NCI-H187 (cell line): ENCODE measurements at places on chromosomes 5 and 9.
A peak's percentile ranks its signal among the peaks of the same experiment; 100 is the strongest.

DNA sequence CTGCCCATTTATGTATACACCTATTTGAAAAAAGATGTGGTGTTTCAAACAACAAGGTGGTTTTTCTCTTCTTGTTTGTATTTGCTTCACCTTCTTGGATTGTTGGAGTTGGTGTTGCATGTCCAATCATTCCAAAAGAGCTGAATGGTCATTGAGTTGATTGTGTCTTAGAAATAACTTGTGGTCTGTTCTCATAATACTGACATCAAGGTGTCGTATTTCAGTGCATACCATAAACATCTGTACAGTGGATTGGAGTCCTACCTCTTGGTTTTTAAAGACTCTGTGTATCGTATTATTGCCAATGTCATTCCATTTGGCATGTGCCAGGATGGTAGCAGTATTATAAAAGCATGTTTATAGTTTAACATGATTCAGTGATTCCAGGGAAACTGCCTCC is 73.2 kb downstream of the TRIO start:
- DNase-seq, result no peak

- DNase-seq, result no peak
Observed at GRCh38 chr9:98057138-98057799, 737 bp downstream of the NANS start.

- no peak for DNase-seq
Observed at GRCh38 chr9:35285731-35286130, 123.9 kb downstream of the UNC13B start.

GRCh38 chr9:128128836-128129590 is 1.5 kb upstream of the PTGES2 start:
- DNase-seq, result no peak

DNA sequence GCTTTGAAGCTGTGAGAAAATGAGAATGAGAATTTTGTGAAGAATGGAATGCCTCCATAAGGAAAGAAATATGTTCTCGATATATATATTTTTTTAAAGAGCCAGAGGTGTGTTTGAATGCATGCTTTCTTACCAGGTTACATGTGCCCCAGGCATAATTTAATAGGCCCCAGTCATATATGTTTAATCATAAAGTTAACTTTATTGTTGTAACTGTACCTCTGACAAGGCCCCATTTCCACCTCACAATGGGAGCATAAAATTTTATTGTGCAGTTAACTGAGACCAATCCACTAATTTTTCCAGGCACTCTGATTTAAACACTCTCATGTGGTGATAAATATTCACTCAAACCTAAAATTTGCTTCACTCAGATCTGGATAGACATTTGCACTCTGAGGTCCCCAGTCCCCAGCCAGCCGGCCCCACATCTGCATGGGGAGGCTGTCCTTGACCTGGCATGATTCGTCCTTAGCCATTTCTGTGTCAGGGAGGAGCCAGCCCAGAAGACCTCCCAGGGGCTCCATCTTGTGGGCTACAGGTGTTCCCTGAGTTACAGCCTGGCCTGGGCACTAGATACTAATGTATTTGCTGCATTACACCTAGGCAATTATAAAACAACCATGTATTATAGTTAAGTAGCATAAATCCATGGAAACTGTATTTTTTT is 245.8 kb downstream of the MTRR start:
- DNase-seq, result no peak

GRCh38 chr9:137689745-137690529 is 71.1 kb downstream of the EHMT1 start:
- no peak for DNase-seq

- no peak for DNase-seq
Observed at GRCh38 chr9:137456061-137456863, 2.9 kb downstream of the NSMF start.

DNA sequence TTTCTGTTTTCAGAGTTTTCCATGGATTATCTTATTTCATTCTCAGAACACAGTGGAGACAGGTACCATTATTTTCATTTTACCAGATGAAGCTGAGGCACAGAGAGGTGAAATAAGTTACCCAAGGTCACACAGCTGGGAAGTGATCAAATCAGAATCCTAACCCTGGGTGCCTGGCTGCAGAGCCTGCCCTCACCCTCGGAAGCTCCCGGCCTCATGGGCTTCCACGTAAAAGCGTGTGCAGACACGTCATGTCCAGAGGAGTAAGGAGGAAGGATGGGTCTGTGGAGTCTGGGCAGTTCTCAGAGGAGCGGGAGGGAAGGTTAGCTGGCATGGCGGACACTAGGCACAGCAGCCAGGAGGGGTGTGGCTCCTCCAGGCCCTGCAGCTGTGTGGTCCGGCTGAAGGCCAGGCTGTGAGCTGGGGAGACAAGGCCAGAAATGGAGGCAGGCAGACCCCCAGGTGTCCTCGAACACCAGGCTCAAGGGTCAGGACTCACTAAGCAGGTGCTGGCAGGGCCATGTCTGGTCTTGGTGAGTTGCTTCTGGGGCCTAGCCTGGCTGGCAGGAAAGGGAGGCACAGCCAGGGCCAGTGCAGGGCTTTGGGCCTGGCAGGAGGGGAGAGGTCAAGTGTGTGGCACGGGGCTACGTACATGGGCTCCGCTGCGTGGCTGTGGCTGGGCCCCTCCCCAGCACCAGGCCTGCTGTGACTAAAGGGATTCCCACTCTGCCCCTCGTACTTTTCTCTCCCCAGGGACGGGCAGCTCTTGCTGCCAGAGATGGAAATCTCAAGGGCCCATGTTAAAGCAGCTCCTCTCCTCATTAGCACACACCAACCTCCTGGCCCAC is 5.6 kb downstream of the TBC1D9B start:
- DNase-seq, result no peak

DNA sequence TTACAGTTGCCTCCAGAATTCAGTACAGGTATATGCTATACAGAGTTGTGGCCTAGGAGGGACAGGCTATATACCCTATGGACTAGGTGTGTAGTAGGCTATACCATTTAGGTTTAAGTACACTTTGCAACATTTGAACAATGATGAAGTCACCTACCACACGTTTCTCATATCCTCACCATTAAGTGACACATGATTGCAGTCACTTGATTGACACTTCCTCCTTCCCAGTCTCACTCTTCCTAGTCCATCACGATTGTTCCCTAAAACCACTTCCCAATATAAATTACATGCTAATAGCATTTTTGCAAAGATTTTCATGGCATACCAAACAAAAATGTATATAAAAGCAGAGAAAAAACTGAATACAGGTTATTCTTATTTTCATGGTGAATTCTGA is 312.2 kb downstream of the EPB41L4A start:
- DNase-seq, result no peak

- DNase-seq, result no peak
Observed at GRCh38 chr9:130536701-130537107, 42.7 kb upstream of the FUBP3 start.

GRCh38 chr5:4551034-4551433 is 589.1 kb upstream of the ADAMTS16 start:
- peak; percentile 17 for DNase-seq

- no peak for DNase-seq
Observed at GRCh38 chr5:154937186-154937717, 759 bp downstream of the GEMIN5 start.

- no peak for DNase-seq
Observed at GRCh38 chr9:92324889-92325268, 271 bp downstream of the NOL8 start.

- DNase-seq, result no peak
Observed at GRCh38 chr5:134553821-134554267, 28.4 kb downstream of the JADE2 start.

DNA sequence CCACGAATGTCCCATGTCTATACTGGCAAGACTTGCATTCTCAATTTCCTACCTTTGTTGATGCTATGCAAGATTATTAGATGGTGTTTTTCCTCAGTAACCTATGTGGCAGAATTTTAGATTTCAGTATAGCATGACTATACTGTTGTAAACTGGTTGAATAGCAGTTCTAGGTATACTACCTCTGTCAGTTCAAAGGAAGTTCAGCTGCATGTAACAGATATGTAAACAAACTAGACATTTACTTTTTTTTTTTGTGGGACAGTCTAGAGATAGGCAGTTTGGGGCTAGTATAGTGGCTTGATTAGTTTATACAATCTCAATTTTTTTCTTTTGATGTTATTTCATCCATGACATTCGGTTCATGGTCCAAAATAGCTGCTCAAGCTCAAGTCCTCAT is 97.6 kb upstream of the GRIN3A start:
- no peak for DNase-seq

DNA sequence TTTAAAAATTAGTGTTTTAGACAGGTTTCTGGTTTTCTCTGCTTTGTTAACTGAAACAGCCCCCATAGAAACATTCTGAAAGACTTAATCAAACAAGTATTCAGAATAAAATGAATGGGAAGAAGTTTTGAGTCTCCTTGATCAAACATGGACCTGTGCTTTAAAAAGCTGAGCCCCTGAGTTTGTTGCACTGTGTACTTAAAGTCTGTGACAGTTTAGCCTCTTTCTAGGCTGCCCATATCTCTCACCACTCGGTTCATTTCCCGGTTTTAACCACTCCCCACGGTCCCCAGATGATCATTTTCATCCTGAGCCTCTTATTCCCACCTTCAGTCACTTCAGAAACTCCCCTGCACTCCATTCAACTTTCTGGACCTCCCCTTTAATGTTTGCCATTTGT is 215.9 kb upstream of the DMRT1 start:
- no peak for DNase-seq

- no peak for DNase-seq
Observed at GRCh38 chr5:107592515-107592914, 78.2 kb downstream of the EFNA5 start.

DNA sequence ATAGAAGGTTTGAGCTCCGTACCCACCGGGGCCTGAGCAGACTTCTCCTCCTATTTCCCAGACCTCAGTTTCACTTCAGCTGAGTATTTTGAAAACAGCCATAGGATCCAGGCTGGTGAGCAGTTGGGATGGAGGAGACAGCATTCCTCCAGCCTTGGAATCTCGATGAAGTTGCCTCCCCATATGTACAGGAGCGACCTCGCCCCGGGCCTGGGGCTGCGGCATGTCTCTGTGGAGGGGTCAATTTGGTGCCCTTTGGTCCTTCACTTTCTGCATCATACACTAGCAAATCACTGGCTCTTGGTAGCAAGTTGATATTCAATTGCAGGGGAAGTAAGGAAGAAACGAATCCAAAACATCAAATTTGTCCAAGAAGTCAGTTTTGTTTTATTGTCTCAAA is 402.0 kb upstream of the IRX4 start:
- DNase-seq, result no peak

DNA sequence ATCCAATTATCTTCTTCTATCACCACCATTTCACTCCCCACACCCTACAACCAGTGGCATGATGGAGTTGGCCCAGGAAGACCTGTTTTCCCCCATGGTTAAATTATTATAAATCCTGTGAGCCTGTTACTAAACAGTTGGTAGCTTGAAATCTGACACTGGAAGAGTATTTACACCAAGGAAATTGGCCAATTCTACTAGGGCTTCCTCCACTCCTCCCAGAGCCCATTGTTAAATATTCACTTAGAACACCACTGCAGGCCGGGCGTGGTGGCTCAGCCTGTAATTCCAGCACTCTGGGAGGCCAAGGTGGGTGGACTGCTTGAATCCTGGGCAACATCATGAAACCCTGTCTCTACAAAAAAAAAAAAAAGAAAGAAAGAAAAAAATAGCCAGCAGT is 32.4 kb upstream of the CKS2 start:
- DNase-seq, result no peak

- no peak for DNase-seq
Observed at GRCh38 chr5:131533836-131534235, 101.2 kb downstream of the RAPGEF6 start.

- no peak for DNase-seq
Observed at GRCh38 chr9:85302938-85303756, 438.6 kb downstream of the AGTPBP1 start.

DNA sequence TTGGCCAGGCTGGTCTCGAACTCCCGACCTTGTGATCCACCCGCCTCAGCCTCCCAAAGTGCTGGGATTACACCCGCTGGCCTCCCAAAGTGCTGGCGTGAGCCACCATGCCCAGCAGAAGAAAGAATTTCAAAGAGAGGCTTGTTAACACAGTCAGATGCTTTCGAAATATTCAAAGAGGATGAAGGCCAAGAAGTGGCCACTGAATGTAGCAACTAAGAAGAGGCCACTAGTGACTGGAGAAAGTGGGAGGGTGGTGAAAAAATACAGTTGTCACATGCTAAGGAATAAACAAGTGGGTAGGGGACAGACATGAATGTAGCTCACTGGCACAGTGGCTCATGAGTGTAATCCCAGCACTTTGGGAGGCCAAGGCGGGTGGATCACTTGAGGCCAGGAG is 13.0 kb upstream of the TPM2 start:
- DNase-seq, result no peak

GRCh38 chr9:19432473-19432872 is 23.7 kb downstream of the ACER2 start:
- no peak for DNase-seq

DNA sequence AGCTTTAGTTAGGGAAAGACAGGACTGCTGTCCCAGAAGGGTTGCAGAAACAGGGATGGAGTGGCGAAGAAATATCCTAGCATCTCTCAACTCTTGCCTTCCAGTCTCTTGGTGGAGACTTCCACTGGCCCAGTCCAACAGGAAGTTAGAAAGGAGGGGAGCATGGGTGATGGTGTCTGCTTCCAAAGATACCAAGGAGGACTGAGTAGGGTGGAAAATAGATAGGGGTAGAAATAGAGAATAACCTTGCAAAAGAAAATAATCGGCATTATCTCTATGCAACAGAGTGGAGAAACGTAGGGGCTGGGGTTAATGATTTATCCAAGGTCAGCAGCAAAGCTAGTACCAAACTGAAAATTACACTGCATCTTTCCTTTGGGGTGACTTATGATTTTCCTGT is 242.3 kb downstream of the PSAT1 start:
- DNase-seq, result no peak

- no peak for DNase-seq
Observed at GRCh38 chr9:75604661-75605060, 285.8 kb upstream of the PCSK5 start.
